ENCODE measurements at places on chromosomes 3 and 15.

- DNase-seq: peak; percentile 46
These were observed 47.0 kb upstream of the SELENOK start for GRCh38 chr3:53938645-53939044.

DNA sequence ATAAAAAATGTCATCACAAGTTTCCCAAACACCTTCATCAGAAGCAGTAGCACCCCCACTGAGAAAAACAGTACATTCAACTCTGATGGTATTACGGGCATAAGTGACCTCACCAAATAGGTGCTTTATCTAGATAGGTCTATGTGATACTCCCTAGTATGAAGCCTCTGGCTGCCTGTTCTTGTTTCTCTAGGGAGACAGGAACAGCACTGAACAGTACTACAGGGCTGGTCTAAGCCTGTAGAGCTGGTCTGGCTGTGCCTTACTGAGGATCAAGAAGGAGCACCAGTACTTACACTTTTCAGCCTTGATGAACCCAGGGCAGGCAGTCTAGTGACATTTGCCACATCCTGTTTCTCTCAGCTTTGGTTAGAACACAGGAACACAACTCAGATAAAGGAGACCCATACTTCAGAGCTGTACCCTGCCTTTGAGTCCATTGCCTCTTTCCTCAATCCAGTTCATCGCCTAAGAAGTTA lies 35.9 kb downstream of the OXNAD1 start:
- DNase-seq: no peak

DNA sequence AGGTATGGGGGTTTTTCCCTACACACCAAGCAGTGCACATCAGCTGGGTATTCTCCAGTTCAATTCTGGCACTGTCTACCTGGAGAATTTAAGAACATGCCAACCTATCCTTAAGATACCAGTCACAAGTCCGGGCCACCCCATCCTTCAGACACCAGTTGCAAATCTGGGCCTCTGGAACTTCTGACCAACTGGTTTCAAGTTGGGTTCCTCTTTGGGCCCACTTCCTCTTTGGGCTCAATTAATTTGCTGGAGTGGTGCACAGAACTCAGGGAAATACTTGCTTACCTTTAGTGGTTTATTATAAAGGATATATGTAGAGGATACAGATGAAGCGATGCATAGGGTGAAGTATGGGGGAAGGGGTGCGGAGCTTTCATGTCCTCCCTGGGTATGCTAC lies 25.3 kb downstream of the GLCE start:
- no peak for DNase-seq

DNA sequence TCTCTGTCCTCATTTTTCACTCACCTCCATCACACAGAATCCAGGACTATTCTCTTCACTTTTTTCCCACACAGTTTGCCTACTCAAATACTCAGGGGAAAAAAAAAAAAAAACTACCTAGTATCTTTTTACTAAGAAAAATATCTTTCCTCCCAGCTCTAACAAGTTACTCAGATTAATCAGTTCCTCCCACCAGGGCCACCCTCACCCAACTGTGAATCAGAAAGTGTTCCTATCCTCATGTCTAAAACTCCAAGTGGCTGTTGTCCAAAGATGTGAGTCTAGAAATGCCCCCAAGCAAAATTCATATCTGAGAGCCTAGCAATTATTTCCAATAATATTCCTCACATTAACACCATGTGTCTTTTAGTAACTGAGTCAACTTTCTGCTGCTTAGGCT lies 268.0 kb downstream of the ERC2 start:
- DNase-seq: no peak

- DNase-seq: no peak
These were observed 239.1 kb upstream of the MANF start for GRCh38 chr3:51145811-51146585.
